ENCODE measurements at places on chromosomes 5 and 9.

GRCh38 chr5:165031371-165031770, 1526.0 kb downstream of the MAT2B start:
- DNase-seq = no peak

GRCh38 chr5:83556190-83556589, 84.6 kb downstream of the VCAN start:
- DNase-seq = no peak

DNA sequence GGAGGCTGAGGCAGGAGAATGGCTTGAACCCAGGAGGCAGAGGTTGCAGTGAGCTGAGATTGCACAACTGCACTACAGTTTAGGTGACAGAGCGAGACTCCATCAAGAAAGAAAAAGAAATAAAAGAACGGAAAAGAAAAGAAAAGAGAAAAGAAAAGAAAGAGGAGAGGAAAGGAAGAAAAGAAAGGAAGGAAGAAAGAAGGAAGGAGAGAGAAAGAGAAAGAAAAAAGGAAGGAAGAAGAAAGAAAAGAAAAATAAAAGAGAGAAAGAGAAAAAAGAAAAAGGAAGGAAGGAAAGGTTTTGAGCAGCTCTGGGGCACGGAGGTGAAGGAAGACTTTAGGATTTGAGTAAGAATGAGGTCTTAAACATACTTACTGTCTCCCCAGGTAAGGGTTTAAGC, 18.4 kb downstream of the TLN1 start:
- DNase-seq = no peak

DNA sequence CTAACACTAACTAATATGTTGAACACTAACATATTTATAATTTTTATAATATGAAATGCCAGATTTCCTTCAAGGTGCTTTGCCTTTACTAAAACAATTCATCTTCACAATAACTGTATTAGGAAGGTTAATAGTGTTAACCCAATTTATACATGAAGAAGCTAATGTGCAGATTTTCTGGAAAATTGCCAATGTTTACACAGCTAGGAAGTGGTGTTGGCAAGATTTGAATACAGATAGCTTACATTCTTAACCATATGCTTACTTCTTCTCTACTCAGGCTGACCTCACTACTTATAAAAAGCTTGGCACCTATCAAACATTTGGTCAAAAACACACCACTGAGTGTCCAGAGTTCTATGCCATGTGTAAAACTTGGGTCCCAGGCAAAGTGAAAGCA, 445.4 kb upstream of the ITGA1 start:
- DNase-seq = no peak

GRCh38 chr9:89880161-89880560, 275.3 kb downstream of the GADD45G start:
- DNase-seq = no peak

- DNase-seq = no peak
Observed at GRCh38 chr9:98318834-98319478, 63.5 kb upstream of the TBC1D2 start.

DNA sequence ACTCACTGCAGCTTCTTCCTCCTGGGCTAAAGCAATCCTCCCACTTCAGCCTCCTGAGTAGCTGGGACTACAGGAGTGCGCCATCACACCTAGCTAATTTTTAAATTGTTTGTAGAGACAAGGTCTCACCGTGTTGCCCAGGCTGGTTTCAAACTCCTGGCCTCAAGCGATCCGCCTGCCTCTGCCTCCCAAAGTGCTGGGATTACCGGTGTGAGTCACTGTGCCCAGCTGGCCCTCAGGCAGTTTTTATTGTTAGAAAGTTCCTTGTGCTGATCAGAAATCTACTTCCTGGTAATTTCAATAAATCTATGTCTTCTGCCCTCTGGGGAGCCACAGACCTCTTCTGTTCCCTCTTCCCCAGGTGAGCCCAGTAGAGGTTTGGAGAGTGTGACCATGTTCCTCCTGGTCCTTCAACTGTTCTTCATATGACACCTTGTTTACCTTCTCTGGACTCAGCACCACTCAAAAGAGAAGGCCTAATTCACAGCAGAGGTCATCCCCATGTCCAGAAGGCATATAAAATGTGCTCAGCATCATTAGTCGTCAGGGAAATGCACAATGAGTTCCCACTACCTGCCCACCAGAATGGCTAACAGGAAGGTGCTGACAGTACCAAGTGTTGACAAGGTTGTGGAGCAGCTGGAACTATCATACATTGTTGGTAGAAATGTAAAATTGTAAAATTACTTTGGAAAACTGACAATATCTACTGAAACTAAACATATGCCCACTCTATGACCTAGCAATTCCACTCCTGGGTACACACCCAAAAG, 10.4 kb downstream of the TMOD1 start:
- DNase-seq = no peak

DNA sequence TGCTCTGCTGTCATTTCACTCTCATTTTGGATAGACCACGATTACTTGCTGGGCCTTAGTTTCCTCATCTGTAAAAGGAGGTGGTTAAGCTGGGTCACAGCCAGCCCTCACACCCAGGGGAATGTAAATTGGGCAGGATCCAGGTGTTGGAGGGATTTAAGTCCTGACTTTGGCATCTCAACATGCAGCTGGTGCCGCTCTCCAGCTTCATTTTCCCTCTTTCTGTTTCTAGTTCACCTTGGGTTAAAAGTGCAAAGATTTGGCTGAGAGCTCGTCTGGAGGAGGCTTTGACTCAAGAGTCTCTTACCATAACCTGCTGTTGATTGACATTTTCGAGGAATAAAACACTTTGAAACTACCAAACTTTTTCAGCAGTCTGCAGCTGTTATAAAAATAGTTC, 144.3 kb upstream of the DHFR start:
- no peak for DNase-seq

GRCh38 chr5:103475629-103476240, 86.9 kb downstream of the NUDT12 start:
- DNase-seq = no peak

DNA sequence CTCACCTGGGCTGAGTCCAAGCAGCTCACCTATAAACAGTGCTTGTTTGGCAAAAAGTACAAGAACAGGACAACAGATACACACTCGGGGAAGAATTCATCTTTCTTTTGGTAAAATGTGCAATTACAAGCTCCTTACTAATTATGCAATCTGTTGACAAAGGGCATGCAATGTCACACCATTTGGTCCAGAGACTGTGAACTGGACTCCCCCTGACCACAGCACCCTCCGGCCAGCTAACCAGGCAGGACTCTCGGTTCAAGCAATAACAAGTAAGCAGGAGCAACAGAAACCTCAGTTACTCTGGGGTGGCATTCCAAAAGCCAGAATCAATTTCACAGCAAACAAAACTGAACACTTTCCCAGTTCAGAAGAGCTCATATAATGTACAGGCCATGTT, 113.8 kb downstream of the GNAQ start:
- DNase-seq = no peak

DNA sequence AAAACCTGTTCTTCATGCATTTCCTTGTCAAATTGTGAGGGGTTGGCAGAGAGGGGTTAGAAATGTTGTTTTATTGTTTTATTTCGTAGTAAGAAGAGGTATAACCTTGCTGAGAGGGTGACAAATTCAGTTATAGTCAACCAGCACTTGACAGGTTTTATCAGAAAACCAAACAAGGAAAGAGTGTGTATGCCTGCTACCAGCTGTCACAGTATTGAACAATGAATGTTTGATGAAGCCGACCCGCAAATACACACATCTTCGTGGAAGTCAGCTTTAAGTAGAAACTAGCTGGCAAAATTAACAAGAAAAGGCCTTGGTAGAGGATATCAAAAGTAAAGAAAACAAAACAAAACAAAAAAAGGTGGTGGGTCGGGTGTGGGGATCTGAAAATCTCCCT, 214.6 kb upstream of the TLE4 start:
- no peak for DNase-seq

DNA sequence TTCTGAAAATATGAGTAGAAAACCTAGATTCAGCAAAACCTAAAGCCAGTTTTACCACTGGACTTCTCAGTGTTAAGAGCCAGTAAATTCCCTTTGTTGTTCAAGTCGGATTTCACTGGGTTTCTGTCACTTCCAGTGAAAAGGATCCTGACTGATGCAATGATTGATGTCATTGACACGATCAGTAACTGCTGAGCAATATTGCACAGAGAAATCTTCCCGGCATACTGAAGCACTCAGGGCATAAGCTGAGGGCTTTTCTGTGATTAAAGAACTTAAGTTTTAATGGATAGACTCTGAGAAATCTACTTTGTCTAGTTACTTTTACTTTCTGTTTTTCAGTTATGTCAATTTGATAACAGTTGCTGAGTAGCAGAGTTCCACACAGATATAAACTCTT, 61.9 kb downstream of the DENND1A start:
- no peak for DNase-seq

Data from activated T-cell treated with anti-CD3 and anti-CD28 coated beads, Interleukin-2, amount 50 U/mL, for 1 hour (primary cell).